ENCODE measurements at places on chromosomes 11 and 22. TPM values are rescaled to one million over a fixed set of nuclear protein-coding genes. Genes with fewer than 3 reads are reported as not detected.

RASSF10 gene
- polyA plus RNA-seq: 0.20 TPM

DEFB131B gene
- not detected for polyA plus RNA-seq

OR51B5 gene
- 0.28 TPM for polyA plus RNA-seq

SLC37A2 gene
- polyA plus RNA-seq: 5.0 TPM

MRGPRX3 gene
- not detected for polyA plus RNA-seq

PHOX2A gene
- not detected for polyA plus RNA-seq

PISD gene
- 16.1 TPM for polyA plus RNA-seq

OR6X1 gene
- not detected for polyA plus RNA-seq

RNF169 gene
- 14.4 TPM for polyA plus RNA-seq

PANX3 gene
- not detected for polyA plus RNA-seq

OR8K3 gene
- not detected for polyA plus RNA-seq

GGTLC3 gene
- 0.21 TPM for polyA plus RNA-seq

OR51B4 gene
- polyA plus RNA-seq: not detected

TOLLIP gene
- polyA plus RNA-seq: 22.1 TPM

DDX25 gene
- 0.35 TPM for polyA plus RNA-seq

ARHGAP32 gene
- polyA plus RNA-seq: 9.9 TPM

IL18 gene
- 0.80 TPM for polyA plus RNA-seq

DNA sequence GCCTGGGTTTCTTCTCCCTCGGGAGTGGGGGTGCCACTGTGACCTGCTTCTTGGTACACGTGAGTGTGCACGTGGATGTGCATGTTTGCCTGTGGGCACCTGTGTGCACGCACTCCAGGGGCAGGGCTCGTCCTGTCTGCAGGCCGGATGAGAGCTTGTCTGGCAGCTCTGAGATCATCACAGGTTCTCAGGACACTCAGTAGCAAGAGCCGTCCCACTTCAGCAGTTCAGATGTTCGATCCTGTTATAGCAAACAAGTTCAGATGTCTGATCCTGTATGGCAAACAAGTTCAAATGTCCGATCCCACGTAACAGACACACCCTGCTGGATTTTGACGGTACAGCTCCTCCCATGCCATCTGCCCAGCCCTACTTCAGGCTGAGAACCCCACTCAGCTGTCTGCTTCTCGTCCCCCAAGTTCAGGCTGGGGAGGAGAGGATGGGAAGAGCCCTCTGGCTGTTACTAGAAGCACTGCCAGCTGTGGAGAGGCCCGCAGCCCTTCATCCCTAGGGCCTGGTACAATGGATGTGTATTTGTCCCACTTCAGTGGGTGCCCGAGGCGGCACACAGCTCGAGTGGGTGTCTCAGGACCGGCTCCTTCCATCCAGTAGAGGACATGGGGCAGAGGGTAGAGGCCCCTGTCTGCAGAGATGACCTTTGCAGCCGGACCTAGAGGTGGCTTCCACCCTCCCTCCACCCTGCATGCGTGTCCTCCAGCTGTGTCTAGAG is 1126.9 kb downstream of the BRD1 start:
- DNase-seq: no peak

- no peak for DNase-seq
Observed at GRCh38 chr11:123977731-123978347, at the start of gene OR10S1. TSS of gene OR10S1 (minus strand) at chr11:123977781. CDS start at chr11:123977664, 117 bp downstream.

GRCh38 chr11:65860278-65861164 is at the start of gene MUS81:
TSS of gene MUS81 (plus strand) at chr11:65860433. CDS start at chr11:65860754, 321 bp downstream.
- DNase-seq: peak; percentile 99

DNA sequence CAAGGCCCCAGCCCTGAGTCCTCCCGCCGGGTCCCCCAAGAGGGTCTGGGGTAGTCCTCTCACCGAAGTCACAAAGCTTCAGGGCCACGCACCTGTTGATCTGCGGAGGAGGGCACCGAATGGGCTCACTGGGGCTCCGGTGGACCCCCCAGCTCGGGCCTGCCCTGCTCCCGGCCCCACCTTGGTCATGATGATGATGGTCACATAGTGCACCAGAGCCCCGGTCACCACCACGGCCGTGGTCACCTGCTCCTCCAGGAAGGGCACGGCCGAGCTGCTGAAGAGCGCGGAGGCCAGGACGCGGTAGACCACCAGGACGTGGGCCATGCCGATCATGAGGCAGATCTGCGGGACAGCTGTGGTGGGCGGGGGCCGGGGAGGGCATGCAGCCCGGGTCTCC is 13.5 kb upstream of the SIGIRR start:
- no peak for DNase-seq

GRCh38 chr11:110376711-110377324 is 52.9 kb upstream of the FDX1 start:
- peak; percentile 86 for DNase-seq

DNA sequence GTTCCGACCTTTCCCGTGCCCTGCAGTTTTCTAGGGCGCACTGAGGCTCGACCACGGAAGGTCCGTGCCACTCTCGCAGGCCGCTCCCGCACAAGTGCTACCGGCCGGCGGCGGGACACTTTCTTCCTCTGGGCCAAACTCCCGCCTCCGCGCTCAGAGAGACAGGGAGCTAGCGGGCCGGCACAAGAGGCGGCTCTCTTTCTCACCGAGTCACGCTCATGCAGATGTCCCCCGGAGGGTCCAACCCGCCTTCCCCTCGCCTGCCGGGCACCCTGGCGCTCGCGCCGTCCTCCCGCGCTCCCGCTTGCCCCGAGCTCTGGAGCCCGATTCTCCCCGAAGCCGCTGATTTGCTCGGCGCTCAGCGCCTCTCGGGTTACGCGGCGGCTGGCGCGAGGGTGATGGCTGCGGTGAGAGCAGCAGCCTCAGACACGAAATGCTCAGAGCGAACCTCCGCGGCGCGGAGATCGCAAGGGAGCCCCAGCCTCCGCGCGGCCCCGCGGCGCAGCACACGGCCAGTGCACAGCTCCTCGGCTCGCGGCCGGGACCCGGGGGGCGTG is 1.0 kb downstream of the LMO1 start:
- DNase-seq: peak; percentile 75

DNA sequence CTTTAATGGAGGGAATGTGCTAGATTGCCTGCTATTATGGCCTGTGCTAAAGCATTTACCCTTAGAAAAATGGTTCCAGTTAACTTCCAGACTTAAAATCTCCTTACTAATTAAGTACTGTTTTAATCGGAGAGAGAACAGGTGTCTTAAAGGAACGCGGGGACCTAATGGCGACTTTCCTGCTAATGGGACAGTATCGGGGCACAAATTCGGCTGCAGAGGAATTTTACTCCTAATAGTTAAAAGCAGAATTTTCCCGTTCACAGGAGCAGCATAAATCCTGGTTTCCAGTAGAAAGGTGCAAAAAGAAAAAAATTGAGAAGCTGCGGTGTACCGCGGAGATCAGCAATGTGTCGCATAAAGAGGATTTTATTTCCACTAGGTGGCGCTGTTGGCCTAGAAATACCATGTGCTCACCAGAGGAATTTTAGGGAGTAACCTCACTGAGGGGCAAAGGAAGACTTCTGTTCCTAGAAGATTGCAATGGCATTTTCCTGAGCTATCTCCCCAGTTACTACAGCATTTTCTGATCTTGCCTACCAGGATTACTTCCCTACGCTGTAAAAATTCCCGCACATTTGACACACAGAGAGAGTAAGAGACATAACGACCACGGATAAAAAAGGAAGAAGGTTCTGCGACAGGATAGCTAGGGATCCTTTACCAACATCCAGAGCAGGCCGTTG is 44.5 kb downstream of the ZNF280B start:
- peak; percentile 71 for DNase-seq

GRCh38 chr11:2459796-2460531 is 15.2 kb downstream of the KCNQ1 start:
- DNase-seq: no peak

DNA sequence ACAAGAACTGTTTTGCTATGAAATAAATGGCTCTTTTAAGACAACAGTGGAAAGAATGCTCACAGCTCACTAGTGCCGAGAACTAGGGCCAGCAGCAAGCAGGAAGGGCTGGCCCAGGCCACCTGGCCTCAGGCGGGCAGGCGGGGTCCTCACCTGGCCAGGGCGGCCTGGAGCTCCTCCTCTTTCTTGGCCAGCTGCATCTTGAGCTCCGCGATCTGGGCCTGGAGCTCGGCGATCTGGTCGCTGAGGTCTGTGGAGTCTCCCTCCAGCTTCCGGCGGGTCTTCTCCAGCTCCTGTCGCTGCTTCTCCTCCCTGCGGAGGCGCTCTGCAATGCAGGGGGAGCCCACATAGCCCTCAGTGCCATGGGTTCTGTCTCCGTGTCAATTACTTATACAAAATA is 43.8 kb downstream of the APOL1 start:
- DNase-seq: no peak

DNA sequence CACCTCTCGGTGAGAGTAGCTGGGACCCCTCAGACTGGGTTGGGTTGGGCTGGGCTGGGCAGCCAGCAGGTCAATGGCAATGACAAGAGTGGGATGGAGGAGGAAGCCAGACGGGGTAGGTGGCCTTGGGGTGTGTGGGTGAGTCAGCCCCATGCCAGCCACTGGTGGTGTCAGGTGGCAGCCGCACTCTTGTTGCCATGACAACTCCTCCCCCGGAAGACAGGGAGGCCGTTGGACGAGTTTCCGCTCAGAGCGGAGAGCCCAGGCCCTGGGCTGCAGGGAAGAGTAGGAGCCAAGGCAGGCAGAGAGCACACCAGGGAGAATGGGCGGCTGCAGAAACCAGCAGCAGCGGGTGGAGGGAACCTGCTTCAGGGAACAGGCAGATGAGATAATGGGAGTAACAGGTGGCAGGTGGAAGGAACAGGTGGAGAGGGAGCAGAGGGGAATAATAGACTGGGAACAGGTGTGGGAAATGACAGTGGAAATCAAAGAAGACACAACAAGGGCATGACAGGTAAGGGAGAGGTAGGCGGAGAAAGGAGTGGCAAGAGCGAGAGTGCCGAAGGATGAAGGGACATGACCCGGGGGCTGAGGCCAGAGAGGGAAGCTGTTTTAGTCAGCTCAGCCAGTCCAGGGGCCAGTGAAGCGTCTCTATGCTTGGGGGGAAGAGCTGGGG is 8.7 kb downstream of the SPTBN2 start:
- DNase-seq: no peak

DNA sequence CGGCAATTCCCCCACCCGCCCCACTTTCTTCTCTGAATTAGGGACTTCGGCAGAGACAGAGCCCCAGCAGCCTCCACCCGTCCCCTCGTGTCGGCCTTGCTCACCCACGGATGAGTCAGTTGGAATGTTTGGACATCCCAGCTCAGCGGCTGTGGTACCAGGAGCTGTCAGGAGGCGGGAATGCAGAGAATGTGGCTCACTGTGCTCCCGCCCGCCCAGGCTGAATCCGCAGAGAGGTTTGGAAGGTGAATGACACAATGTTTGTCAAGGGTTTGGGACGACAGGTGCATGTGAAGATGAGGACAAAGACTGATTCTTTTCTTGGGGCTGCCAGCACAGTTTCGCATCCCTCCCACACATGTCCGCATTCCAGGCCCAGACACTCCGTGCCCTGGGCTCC is 39.6 kb downstream of the LIF start:
- peak; percentile 60 for DNase-seq

- DNase-seq: peak; percentile 83
Observed at GRCh38 chr11:57248780-57249383, 11.8 kb upstream of the APLNR start.

DNA sequence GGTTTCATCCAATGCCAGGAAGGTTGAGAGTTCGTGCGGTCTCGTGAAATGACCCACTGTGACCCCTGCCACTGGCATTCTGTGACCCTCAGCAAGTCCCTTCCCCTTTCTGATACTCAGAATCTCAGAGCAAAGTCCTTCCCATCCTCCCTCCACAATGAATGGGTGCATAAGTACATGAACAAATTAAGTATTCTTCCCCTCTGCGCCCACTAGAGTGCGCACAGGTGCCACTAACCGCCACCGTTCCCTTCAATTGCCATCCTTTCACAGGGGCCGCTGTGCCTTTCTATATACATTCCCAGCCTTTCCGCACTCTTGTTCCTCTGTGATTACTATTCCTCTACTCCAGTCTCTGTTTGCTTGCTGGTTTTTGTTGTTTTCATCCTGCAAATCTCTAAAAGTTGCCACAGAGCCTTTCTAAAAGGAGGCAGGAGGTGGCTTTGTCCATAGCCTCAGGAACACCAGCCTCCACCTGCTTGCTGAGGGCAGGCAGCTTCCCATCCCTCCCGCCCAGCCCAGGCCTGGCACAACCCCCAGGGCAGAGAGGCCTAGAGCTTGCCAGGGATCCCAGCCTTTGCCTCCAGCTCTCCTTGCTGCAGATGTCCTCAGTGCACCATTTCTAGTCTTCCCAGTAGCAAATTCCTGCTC is 6.7 kb upstream of the AP1B1 start:
- DNase-seq: peak; percentile 87

GRCh38 chr22:32636884-32637283 is 162.3 kb downstream of the FBXO7 start:
- DNase-seq: no peak

GRCh38 chr22:39641660-39642310 is 71.2 kb downstream of the CACNA1I start:
- DNase-seq: no peak

GRCh38 chr11:3879967-3880542 is 24.6 kb downstream of the STIM1 start:
- no peak for DNase-seq

DNA sequence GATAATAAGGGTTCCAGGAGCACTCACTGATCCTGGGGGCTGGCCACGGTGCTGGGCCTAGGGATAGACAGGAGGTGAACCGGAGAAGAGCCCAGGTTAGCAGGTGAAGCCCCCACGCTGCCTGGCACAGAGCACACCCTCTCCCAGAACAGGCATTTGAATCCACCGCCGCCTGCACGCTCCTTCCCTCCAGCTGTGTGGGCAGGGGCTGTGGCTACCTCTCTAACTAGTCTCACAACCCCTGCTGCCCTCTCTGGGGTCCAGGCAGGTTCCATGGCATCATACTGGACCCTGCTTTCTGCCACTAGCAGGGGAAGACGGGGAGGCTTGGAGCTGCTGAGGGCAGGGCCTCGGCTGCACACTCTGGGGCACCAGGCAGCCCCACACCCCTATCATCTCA is 358.0 kb downstream of the CTTN start:
- DNase-seq: no peak

- DNase-seq: no peak
Observed at GRCh38 chr11:70061734-70062133, 16.4 kb upstream of the ANO1 start.

GRCh38 chr11:128664317-128664716 is 29.6 kb upstream of the FLI1 start:
- DNase-seq: no peak

DNA sequence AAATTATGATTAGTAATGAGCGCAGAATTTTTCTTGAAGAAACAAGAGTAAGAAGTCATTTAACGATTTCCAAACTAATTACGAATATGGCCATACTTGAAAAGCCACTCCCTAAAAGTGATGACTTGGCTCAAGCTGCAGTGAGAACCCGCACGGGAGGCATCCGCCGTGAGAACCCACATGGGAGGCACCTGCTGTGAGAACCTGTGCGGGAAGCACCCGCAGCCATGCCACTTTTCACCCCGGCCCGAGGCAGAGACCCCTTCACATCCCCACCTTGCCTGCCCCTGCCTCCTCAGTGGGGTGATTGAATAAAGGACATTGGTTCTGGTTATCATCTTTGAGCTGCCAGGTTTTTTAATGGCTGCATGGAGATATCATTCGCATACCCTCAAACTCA is 89.7 kb downstream of the BRD1 start:
- no peak for DNase-seq

GRCh38 chr11:83823461-83824025 is 537.4 kb upstream of the CCDC90B start:
- DNase-seq: no peak

All from muscle of leg (tissue), 16 donors.